ENCODE measurements at places on chromosomes 7 and 10.

DNA sequence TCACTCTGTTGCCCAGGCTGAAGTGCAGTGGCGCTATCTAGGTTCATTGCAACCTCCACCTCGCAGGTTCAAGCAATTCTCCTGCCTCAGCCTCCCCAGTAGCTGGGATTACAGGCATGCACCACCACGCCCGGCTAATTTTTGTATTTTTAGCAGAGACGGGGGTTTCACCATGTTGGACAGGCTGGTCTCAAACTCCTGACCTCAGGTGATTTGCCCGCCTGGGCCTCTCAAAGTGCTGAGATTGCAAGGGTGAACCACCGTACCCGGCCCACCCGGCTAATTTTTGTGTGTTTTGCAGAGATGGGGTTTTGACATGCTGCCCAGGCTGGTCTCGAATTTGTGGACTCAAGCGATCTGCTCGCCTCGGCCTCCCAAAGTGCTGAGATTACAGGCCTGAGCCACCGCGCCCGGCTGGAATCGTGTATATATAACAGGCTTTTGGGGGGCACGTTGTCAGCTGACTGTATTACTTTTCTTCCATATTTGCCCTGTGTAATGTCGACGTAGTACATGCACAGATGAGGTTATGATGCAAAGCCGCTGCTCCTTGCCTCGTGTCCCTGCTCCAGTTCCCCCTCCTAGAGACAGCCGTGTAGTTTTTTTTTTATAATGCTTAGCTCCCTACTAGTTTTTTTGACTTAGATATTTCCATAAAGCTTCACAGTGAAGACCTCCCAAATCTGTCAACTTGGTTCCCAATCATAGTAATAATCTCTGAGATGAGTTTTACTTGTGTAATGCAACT is 883 bp upstream of the TRA2A start:
- no peak for DNase-seq

DNA sequence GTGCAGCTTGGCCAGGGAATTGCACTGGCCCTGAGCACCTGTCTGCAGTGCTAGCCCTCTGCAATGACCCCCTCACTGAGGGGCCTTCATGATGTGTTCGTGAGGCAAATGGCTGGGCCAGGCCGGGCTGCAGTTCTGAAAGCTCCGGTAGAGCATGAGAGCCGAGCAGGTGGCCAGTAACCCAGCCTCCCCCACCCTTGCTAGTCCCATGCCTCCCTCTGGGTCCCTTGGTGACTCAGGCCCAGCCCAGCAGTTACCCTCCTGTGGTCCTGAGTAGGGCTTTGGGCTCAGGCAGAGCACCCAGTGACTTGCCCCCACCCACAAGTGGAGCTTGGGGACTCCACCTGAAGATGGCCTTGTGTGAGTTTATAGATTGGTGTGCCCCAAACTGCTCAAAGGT is 16.1 kb upstream of the CSGALNACT2 start:
- DNase-seq = no peak

DNA sequence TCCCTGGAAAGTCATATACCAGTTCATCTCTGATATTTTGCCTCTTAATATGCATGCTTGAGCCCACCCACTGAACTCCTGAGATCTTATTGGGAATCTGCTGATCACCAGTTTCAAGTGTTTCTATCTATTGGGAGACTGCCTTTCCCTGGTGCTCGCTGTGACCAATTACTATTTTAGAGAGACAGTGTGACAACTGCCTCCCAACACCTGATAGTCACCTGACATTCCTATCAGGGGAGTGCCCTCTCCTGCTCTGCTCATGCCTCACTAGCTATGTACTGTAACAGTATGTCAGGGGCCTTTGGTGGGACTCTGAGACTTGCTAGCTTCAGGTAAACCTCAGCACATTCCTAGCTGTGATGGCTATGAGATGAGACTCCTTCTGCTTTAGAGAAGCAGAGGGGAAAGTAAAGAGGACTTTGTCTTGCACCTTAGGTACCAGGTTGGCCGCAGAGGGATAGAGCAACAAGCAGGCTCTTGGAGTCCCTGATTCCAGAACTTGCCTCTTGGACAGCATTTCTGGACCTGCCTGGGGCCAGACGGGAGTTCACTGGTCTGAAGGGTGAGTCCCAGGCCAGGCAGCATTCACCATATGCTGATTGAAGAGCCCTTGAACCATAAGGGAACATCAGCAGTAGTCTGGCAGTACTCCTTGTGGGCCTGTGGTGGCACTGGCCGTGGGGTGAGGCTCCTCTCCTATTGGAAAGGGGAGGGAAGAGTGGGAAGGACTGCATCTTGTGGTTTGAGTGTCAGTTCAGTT is 34.4 kb upstream of the ARHGAP12 start:
- no peak for DNase-seq

DNA sequence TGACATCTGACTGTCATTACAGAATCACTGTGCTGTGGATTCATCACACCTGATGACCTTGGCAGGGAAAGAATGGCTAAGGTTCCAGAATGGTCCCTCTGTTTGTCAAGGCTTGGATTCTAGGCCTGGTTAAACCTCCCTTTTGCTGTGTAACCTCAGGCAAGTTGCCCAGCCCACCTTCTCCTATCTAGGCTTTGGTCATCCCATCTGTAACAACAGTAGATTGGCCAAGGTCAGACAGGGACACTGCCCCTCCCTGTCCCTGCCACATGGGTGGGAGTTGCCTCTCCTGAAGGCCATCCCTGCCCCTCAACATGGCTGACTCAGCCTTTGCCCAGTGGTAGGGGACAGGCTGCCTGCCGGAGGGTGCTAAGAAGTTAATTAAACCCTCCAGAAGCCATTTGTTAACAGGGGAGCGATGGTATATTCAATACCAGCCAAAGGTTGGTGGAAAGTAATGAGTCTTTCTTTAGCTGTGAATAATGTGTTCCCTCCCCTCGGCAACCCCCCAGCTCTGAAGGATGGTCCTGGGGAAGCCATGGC is 149.8 kb upstream of the PCBD1 start:
- DNase-seq = no peak

GRCh38 chr10:4046030-4046429 is 261.0 kb upstream of the KLF6 start:
- DNase-seq = no peak

DNA sequence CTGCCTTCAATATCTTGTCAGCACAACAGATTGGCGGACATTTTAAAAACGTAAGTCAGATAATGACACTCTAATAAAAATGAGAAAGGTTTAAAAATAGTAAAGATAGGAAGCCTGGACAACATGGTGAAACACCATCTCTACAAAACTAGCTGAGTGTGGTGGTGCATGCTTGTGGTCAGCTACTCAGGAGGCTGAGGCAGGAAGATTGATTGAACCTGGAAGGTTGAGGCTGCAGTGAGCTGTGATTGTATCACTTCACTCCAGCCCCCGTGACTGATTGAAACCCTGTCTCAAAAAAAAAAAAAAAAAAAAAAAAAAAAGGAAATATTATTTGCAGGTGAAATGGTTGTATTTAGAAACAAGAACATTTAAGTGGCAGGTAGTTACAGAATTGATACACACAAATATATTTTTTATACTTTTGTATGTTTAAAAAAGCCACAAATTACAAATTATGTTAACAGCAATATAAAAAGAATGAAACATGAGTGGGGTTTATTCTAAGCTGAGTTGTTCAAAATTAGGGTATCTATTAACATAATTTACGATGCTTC is 141.9 kb downstream of the ADK start:
- DNase-seq = peak; percentile 17

- DNase-seq = no peak
Measured at GRCh38 chr7:28316489-28316888, 95.8 kb upstream of the CREB5 start.

GRCh38 chr10:93435621-93436397 is 46.3 kb downstream of the MYOF start:
- DNase-seq = no peak

DNA sequence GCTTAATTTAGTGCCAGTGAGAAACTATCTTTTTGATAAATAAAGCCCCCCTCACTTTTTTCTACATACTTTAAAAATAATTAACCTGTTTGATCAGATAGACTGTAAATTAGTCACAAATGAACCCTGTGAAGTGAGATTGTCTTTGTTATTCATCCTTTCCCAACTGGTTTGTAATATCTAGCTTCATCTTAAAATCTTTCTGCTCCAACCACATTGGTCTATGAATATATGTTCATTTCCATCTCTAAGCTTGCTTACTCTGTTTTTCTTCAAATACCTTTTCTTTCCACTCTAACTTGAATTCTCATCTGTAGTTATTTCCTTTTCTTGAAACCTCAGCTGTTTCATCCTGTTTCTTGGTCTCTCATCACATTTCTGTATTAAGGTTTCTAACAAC is 12.1 kb downstream of the MARCHF5 start:
- no peak for DNase-seq

DNA sequence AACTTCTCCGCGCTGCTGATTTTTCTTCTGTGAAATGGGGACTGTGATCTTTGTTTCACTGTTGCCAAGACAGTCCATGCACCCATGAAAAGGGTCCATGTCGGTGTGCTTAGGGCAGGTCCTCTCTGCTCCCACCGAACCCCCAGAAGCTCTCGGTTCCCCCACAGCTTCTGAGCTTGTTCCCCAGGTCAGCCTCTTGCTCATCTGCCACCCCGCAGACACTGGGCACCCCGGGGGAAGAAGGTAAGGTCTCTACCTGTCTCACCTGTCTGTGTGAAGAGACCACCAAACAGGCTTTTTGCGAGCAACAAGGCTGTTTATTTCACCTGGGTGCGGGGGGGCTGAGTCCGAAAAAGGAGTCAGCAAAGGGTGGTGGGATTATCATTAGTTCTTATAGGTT is 66.2 kb upstream of the NANOS1 start:
- no peak for DNase-seq

DNA sequence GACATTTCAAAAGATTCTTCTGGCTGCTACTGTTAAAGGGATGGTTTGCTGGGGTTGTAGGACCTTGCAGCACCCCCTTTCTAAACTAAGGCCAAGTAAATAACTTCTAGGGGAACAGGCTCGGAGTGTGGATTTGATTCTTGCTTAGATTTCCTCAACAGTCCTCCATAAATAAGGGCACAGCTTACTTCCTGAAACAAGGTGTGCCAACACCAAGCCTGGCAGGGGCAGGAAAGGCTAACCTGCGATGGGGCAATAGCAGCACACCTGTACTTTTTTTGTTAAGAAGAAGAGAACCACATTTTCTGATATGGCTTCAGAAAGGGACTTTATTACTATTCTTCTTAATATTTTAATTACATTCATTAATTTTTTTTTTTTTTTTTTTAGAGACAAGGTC is 121.9 kb downstream of the RNF216 start:
- no peak for DNase-seq

GRCh38 chr10:116825901-116826300 is 23.4 kb upstream of the ENO4 start:
- no peak for DNase-seq

GRCh38 chr7:116593359-116594075 is 68.7 kb downstream of the CAV1 start:
- DNase-seq = no peak

DNA sequence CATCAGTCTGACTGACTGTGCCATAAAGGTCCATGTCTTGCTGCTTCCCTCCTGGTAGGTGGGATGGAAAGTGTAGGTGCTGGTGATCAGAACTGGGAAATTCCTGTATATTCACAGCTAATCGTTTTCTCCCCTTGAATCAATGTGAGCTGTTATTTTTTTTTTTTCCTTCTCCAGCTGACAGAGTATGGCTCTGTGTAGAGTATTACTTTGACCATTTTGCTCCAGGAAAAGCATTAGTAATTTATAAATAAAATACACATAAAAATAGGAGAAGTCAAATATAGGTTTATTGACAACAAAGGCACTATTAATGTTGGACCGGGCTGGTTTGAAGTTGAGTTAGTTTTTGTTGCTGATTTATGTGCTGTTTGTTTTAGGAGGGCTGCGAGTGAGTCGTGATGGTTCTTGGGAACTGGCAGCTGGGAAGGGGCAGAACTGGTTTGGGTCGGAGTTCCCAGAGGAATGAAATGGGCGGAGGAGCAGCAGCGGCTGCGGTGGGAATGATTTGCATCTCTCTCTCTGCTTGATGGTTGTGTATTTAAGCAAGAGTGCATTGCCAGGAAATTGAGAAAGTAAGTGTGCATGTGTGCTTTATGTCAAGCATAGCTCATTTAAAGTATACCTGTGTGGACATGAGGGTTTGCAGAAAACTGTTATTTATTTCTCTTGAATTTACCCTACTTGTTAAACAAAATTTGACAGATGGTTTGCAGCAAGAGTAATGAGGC is 80.9 kb downstream of the LRMDA start:
- no peak for DNase-seq

All from NCI-H1436 treated with DMSO at 0.1 percent for 48 hours (cell line).